ENCODE measurements at places on chromosomes 1 and 21.

DNA sequence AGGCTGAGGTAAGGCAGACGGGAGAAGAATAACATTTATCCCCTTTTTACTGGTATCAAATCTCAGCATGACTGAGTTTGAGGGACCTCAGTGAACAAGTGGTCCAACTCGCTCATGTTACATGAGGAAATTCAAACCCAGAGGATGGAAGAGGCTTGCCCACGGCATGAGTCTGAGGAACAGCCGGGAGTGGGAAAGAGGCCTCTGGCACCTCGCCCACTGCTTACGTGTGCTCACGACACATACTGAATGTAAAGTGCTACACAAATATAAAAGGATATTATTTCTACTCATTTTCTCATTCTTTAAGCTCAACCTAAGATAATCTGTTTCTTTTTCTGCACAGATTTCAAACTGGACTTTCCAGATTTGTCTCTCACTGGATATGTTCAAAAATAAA, 14.7 kb downstream of the BEND5 start:
- no peak for DNase-seq

- no peak for DNase-seq
Observed at GRCh38 chr1:218257371-218257770, 27.7 kb upstream of the RRP15 start.

GRCh38 chr1:35659589-35659988, 18.3 kb upstream of the PSMB2 start:
- no peak for DNase-seq

DNA sequence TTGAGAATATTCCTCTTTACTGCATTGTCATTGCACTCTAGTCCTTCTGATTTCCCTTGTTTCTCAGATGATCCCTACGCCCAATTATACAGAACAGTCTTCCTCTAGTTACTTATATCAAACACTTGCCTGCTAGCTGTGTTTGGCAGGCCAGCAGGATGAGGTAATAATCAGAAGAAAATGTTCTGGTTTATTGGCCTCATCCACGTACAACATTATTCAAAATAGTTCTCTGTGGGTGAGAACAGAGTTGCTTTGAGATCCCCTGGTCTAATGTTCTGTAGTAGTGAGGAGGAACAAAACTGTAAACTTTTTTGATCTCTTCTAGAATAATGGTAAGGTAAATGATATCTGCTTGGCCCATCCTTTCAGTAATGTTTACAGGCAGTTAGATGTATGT, 22.3 kb upstream of the C1orf105 start:
- DNase-seq, result no peak

GRCh38 chr21:35743571-35743970, 316.8 kb downstream of the SETD4 start:
- DNase-seq, result no peak

- DNase-seq, result no peak
Observed at GRCh38 chr1:152497273-152497672, 13.3 kb upstream of the LCE5A start.

DNA sequence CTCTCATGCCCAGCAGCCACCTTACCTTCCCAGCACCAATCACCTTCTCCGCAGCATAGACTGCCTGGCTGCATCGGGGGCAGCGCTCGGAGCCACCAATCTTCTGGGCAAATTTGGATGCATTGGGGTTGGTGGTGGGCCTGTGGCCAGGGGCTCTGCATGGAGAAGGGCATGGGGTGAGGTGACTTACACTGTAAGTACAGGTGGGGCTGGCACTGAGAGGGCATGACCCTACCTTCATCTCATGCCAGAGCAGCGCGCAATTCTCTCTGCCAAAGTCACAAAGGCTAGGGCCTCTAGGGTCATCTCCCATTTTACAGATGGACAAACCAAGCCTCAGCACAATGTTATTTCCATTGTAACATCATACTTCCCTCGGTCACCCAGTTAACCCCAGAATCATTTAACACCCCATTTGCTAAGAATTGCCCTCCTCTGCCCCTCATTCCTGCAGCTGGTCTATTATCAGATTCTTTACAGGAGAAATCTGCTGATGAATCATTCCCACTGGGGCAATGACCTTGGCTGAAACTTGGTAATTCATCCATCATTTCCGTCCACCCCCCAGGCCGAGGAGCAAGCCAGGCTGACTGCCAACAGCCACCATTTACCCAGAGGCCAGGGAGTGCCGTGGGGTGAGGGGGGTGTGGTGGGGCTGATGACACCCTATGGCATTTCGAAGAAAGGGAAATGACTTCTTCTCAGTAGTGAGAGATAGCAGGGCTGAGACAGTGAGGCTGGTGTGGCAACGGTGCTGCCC, 17.9 kb downstream of the CSRP1 start:
- no peak for DNase-seq

DNA sequence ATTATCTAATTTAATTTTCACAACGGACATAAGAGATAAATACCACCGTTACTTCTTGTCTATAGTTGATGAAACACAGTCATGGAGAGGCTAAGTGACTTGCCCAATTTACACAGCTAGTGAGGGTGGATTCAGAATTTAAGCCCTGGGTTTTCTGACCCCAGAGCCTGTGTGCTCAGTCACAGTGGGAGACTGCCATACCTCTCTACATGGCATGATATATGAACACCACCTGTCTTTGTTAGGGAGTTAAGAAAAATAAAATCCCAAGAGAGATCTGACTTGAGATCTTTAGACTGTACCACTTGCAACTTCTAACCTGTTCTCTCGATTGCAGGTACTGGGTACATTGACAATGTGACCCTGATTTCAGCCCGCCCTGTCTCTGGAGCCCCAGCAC, 40.3 kb downstream of the LAMC2 start:
- no peak for DNase-seq

DNA sequence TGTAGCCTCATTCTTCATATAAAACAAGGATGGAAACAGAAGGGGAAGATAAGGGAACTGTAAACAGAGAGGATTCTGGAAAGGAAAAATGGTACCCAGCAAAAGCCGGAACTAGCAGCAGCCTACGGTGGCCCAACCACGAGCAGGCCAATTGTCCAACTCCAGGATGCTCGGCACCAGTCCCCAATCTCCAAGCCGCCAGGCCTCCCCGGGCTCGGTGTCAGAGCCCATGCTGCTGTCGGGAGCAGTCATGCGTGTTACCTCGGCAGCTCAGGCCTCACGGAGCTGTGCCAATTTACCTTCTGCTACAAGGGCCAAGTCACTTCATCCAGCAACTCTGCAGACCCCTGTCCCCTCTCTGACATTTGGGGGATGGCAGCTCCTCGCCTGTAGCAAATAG, 130.8 kb downstream of the ZBTB18 start:
- DNase-seq, result no peak

- DNase-seq, result peak; percentile 93
Observed at GRCh38 chr1:61079898-61080336, 2.4 kb upstream of the NFIA start.

- no peak for DNase-seq
Observed at GRCh38 chr1:77265180-77265579, 16.6 kb upstream of the AK5 start.

- no peak for DNase-seq
Observed at GRCh38 chr1:234886081-234886984, 242.3 kb downstream of the TOMM20 start.

GRCh38 chr1:119984771-119985170, 84.7 kb downstream of the NOTCH2 start:
- DNase-seq, result no peak

GRCh38 chr1:224378855-224379631, 22.4 kb downstream of the CNIH4 start:
- DNase-seq, result no peak

- DNase-seq, result peak; percentile 74
Observed at GRCh38 chr1:38559446-38560165, 300.0 kb downstream of the RRAGC start.

DNA sequence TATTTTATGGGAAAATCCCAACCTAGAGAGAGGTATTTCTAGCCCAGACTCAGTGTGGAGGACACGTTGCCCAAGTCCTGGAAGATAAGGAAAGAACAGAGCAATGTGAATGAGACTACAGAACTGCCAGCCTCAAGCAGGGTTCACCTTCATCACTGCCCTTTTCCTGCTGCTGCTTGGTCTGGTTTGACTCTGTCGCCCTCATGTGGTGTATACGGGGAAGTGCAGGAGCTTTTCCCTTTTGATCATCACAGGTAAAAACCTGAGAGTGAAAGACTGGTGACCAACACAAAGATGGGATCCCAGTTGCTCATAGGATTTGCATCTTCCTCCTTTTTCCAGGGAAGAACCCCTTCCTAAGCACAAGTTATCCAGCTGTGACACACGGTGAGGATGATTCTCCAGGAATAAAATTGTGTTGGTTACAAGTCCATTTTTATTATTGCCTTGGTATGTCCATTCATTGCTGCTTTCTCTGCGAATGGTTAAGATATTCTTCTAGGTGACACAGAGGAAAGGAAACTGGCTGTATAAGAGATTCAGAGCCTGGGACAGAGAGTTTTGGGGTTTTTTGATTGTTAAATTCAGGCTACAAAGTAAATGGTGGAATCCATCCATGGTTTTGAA, 89.5 kb upstream of the CD53 start:
- no peak for DNase-seq

DNA sequence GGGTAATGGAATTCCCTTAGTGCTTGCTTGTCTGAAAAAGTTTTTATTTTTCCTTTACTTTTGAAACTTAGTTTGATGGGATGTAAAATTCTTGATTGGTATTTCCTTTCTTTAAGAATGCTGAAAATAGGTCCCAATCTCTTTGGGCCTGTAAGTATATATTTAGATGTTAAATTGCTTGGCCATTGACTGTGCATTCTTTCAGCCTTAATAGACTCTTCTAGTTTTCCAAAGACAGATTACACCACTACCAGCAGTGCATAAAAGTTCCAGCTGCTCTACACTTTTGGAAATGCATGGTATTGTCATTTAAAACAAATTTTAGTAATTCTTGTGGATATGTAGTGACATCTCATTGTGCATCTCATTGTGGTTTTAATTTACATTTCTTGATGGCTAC, 464.8 kb upstream of the USP24 start:
- DNase-seq, result no peak

- no peak for DNase-seq
Observed at GRCh38 chr1:41742219-41742618, 176.5 kb downstream of the HIVEP3 start.

GRCh38 chr1:36207339-36207738, 16.9 kb upstream of the THRAP3 start:
- DNase-seq, result peak; percentile 76

DNA sequence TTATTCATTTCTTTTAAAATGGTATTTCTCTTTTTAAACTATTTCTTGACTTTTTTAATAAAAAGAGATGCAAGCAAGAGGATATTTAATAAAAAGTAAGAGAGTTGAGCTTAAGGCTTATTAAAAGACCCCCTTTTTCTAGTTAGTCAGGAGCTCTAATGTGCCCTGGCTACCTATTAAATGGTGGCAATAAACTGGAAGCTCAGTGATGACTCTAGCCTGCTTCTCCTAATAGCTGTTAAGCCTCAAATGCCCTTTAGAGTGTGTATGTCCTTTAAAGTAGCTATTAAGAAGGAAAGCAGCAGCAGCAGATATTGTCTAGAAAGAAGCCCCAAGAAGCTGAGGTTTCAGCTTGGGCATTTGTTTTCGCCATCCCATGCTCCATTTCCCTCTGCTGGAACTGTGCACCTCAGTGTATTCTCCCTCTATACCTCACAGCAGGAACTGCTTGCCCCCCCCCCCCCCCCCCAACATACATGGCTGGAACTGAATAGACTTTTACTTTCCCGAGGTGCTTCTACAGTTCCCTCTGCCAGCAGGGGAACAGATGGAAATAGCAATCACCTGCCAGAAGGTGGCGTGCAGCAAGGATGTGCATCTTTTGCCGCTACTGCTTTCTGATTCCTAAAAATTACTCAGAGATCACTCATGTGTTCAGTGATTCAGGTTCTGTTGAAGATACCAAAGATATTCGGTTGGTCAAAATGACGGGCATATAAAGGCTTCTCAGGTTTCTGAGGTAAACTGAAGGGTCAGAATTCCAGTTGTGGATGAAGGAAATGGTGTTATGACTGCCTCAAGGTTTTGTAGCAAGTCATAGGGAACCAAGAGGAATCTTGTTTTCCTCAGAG, 2.5 kb downstream of the RGS4 start:
- no peak for DNase-seq

GRCh38 chr1:56463376-56463775, 116.0 kb downstream of the PLPP3 start:
- DNase-seq, result no peak

- DNase-seq, result no peak
Observed at GRCh38 chr1:226195144-226195543, 8.6 kb upstream of the ACBD3 start.

- no peak for DNase-seq
Observed at GRCh38 chr1:14067711-14068110, 367.7 kb downstream of the PRDM2 start.

GRCh38 chr1:55257958-55258357, 42.8 kb upstream of the USP24 start:
- no peak for DNase-seq

DNA sequence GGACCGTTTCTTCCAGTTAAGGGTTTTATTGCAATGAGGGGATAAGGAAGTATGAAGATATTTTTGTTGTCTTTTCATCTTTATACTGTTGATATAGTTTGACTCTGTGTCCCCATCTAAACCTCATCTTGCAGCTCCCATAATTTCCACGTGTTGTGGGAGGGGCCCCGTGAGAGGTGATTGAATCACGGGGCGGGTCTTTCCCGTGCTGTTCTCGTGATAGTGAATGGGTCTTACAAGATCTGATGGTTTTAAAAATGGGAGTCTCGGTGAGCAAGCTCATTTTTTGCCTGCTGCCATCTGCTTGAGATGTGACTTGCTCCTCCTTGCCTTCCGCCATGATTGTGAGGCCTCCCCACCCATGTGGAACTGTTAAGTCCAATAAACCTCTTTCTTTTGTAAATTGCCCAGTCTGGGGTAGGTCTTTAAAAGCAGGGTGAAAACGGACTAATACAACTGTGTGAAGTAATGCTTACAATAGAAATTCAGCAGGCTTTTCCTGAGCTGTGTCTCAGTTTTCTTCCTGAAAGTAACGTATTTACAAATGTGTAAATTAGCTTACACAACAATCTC, 377.3 kb downstream of the SIPA1L2 start:
- no peak for DNase-seq

GRCh38 chr1:200512191-200512590, 102.4 kb upstream of the ZNF281 start:
- no peak for DNase-seq

DNA sequence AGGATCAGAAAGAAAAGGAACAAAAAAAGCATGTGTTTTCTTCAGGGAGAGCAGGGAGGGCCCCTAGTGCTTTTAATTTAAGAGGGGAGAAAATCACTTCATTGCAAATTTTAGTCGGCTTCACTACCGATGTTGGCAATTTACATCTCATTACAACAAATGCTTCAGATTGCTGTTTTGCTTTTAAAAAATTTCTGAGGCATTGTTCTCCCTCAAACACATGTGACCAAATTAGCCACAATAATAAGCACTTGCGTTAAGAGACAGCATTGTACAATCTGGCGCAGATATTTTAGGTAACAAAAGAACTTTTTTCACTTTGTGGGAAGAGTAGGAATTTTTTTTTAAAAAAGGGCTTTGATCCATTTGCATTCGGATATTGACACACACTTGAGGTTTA, 29.8 kb downstream of the BEND5 start:
- DNase-seq, result no peak

GRCh38 chr1:161185732-161186311, 8.5 kb upstream of the B4GALT3 start:
- DNase-seq, result no peak

- DNase-seq, result no peak
Observed at GRCh38 chr1:63010913-63011660, 227.2 kb downstream of the ATG4C start.
